NCI-H460 (cell line): ENCODE measurements at places on chromosomes 7 and 10.

- no peak for DNase-seq
Observed at GRCh38 chr7:155294511-155294778, 3.2 kb upstream of the INSIG1 start.

DNA sequence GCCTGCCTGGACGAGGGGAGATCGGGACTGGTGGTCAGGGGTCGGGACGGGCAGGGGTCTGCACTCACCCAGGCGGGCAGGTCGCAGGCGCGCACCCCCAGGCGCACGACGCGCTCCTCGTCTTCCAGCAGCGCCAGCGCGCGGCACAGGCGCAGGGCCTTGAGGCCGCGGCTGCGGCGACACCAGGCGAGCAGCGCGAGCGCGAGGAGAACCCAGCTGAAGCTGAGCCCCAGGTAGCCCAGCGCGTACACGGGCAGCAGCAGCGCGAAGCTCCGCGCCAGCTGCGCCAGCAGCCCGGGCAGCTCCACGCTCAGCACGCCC is 328 bp downstream of the ESYT2 start:
- DNase-seq: peak; percentile 44

DNA sequence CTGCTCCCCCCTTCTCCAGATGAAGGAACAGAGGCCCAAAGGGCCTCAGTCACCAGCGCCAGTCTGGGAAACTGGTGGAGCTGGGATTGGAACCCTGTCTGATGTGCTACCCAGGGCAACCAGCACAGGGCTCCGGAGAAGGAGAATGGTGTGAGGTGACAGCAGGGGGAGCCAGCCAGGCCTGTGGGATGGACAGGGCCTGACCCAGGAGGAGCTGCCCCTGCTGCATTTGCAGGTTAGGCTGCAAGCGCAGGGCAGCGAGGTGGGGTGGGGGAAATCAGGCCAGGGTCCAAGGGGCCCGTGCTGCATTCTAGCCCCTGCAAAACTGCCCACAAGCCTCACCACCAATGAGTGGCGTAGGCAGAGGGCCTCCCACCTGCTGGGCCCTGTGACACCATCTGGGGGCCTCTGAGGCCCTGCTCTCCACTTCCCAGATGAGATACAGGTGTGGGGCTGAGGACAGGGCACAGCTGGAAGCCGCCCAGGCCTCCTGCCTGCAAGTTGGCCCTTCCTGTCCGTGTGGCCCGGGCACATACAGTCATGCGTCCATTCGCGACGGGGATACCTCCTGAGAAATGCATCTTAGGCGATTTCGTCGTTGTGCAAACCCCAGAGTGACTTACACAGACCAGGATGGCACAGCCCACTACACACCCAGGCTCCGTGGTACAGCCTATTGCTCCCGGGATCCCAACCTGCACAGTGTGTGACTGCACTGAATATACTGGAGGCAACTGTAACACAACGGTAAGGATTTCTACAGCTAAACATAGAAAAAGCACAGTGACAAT is 45.3 kb downstream of the RASGEF1A start:
- DNase-seq: no peak

DNA sequence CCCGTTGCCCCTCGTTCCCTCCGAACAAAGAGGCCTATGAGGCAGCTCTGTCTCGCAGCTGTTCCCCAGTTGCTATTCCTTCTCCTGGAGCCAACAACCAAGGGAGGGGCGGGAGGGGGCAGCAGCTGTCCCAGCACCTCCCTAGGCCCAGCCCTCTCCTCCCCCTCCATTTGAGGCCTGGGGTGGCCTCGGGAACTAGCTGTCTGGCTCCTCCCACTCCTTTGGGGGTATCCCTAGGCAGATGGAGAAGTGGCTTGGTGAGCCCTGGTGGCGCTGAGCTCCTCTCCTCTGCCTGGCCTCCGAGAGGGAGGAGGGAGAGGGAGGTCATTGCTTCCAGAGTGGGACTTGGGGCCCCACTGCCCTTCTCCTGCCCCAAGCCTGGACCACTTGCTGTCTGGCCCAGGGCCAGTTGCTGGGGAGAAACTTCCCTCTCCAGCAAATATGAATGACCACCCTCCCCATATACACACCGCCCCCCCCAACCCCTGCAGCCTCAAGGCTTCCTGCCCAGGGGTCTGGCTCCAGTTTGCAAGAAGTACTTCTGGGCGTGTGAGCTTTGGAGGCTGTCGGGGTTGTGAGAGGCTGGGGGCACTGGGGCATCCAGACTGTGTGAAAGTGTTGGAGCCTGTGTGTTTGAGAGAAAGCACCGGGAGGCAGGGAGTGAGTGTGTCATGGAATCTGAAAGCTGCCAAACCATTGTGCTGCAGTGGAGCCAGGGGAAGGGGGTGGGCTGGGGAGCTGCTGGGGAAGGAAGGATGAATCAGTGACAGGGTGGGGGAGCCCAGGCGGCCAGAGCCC is 3.1 kb downstream of the FLNC start:
- no peak for DNase-seq

GRCh38 chr10:36624551-36625100 is 500.8 kb upstream of the ANKRD30A start:
- DNase-seq: no peak

DNA sequence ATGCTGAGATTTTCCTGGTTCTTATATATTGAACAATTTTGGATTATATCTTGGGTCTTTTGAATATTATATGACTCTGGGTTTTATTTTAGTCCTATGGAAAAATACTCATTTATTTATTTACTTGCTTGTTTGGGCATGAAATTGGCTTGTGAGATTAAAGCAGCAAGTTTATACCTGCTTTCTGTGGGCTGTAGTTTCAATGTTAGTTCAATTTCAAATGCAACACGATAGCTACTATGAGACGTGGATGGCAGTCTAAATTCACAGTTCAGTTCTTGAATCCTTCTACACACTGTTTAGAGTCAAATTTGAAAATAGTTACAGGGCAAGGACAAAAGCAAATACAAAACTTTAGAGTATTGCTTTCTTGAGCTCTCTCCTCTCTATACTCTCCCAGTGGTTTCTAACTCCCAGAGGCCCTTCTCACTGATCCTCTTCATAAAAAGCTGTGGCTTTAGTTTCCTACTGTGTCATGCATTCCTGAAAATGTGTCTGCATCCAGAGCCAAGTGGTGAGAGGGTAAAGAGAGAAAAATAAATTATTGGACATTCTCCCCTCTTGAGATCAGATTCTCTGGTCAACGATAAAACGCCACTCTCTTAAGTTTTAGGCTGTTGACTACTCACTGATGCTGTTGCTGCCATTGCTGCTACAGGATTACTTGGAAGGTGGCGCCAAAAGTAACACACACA is 34.4 kb downstream of the POLR1F start:
- no peak for DNase-seq

DNA sequence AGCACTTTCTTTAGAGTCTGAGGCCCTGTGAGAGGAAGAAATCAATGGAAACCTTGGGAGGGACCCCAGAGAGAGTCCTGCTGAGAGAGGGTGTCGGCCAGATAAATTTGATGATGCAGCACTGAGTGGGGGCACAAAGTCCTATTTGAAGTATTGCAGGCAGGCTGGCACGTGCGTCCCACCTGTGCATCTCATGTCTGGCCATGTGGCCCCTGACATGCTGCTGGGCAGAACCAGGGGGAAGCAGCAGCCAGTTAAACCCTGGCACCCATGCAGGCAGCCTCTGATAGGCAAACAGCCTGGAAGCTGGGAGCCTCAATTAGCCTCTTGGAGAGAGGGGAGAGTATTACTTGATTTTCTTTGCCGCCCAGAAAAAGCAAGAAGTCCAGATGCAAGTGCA is 180.9 kb downstream of the PLXNA4 start:
- DNase-seq: no peak

GRCh38 chr7:133491201-133491691 is 238.4 kb downstream of the EXOC4 start:
- no peak for DNase-seq

- no peak for DNase-seq
Observed at GRCh38 chr7:142568435-142569097, 180.7 kb upstream of the PRSS1 start.

DNA sequence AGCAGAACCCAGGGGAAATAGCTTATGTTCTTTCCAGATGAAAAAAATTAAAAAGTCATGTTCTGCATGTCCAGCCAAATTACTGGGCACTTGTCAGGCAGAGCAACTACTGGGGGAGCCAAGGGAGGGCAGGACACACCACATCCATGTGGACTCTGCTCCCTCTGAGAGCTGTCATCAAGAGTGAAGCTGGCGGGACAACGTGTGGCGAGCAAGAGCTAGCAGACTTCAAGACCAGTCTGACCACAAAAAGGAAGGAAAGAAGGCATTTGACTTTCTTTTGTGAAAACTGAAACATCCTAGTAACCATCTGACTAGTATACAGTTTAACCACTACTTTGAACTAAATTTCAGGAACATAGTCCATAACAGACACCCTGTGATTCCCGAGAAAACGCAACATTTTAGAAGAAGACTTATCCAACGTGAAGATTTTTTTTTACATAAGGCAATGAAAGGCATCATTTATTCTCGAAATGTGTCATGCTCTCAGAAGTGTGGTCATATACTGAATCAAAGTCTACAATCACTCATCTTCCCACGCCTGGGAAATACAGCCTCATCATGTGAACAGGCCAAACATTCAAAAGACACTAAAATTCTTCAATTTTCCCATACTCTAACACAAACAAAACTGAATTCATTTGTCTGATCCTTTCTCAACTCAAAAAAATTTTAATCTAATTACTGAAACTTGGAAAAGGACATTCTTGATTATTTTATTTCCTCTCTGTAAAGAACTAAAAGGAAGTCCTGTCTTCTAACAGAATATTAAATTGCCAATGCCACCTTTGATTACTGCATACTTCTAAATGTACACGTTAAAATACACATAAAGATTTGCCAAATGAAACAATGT is 15.5 kb downstream of the CYTH3 start:
- DNase-seq: no peak

GRCh38 chr10:79946271-79947082 is 2.4 kb downstream of the SFTPD start:
- DNase-seq: no peak

DNA sequence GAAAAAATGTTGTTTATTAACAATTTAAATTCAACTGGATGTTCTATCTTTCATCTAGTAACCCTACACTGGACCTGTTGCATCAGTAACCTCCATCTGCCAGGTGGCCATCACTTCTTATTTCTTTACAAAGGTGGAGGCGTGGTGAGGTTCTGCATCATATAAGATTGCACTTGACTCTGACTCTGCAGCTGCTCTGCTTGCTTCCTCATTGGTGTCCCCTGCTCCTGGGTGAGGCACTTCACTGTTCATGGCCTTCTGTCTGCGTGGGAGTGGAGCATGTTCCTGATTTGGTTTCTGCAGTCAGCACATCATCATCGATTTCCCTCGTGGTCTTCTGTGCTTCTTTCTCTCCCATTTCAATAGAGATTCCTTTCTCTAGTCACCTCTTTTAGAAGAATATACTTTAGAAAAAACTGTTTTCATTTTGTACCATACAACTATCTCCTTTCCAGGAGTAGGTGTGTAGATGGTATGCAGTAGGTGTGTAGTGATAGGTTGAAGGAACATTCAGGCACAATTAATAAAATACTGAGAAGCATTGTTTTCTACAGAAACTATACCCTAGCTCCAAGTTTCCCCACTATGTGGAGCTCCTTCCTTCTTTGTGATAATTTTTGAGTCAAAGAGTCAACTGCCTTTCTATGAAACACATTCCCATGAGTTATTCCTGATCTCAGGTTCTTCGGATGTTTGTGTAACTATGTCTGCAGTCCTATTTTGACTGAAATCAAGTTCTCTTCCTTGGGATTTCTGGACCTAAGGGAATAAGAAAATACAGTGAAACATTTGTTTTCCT is 231.7 kb upstream of the CNTNAP2 start:
- DNase-seq: no peak

GRCh38 chr7:137670222-137671064 is 176.3 kb downstream of the DGKI start:
- no peak for DNase-seq

DNA sequence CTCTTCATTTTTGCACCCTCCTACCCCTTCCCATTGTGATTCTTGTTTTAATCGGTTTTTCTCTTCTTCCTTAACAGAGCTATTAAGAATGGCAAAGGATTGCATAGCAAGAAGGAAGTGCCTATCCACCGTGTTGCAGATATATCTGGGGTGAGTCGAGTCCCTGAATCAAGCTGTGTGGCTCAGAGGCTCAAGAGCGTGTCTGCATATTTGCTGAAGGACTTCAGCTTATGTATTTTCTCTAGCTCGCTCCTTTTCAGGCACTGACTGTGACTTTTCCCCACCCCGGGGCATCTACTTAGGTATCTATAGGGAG is 126.6 kb downstream of the LRRC4 start:
- no peak for DNase-seq

DNA sequence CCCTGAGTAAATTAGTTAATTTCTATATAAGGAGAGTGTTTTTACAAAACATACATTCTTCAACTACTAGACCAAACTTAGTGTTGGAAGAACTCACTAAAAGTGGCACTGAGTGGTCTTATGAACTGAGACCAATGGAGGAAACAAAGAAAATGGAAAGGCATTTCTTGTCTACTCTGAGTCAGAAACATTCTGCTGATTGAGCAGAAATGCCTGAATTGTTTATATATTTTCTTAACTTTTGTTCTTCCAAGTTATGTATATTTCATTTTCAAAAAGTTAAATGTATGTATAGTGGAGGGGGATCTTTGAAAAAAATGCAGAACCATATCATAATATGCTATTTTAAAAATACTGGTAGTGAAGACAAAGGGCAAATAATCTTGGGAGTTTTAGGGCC is 320.7 kb downstream of the HGF start:
- no peak for DNase-seq

- DNase-seq: no peak
Observed at GRCh38 chr10:29966269-29966668, 93.1 kb downstream of the JCAD start.

DNA sequence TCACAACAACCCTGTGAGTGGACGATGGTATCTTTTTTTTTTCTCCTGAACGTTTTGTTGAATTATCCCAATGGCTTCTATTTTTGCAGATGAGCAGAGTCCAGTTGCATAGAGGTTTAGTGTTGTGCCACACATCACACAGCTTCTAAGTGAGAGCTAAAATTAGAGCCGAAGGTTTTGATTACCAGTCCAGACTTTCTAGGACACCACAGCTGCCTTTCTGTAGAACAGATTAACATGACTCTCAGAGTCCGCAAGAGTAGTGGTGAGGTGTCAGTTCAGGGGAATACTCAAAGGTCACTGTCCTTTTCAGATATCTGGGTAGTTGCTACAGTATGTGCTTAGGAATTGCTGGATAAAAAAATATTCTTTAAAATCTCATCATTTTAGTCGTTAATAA is 13.8 kb downstream of the SGPL1 start:
- DNase-seq: no peak

DNA sequence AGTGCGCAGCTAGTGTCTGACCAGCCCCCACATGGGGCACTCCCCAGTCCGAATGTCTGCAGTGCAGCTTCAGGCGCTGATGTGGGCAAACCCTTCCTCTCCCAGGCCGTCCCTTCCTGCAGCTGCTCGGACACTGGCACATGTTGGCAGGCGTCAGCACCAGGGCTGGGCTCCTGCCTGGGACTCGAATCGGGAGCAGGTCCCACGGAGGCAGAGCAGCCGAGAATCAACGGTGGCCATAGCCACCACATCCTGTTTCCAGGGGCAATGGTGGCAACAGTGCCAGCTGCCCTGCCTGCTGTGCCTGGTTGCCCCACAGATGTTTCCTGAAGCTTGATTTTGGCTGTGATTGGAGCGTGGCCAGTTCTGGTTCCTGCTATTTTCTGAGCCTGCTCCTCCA is 65.8 kb downstream of the MGMT start:
- no peak for DNase-seq
